ENCODE measurements at places on chromosomes 6 and 20. TPM values are rescaled to one million over a fixed set of nuclear protein-coding genes. Genes with fewer than 3 reads are reported as not detected.

GMNN gene
- 22.8 TPM for total RNA-seq

ERVFRD-1 gene
- not detected for total RNA-seq

BMP7 gene
- 0.17 TPM for total RNA-seq

DEFB123 gene
- not detected for total RNA-seq

SAYSD1 gene
- total RNA-seq, result 7.1 TPM

JPH2 gene
- 1.7 TPM for total RNA-seq

PERP gene
- 90.5 TPM for total RNA-seq
